ENCODE measurements at places on chromosomes 4 and X.

DNA sequence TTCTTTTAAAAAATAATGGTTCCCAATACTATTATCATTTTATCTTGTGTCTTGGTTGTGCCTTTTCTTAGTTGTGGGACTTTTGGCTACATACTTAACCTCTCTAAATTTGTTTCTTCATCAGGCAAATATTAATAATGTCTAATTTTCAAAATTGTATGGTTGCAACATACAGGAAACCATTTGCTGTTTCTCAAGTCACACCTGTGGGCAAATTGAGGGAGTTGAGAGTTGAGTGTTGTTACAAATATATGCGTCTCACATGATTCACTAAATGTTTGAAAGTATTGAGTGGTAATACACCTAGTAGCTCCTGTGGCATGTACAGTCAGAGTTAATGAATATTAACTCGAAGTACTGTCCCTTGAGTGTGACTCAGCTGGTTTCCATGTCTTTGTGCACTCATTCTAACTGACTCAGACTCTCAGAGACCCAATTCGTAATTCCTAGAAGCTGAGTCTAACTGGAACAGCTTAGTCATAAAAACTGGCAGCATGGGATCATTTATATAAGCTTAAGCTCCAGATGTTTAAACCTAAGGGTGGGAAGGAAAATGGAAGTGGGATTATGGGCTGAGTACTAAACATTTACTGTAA is 802.4 kb downstream of the TRIML1 start:
- DNase-seq: no peak

DNA sequence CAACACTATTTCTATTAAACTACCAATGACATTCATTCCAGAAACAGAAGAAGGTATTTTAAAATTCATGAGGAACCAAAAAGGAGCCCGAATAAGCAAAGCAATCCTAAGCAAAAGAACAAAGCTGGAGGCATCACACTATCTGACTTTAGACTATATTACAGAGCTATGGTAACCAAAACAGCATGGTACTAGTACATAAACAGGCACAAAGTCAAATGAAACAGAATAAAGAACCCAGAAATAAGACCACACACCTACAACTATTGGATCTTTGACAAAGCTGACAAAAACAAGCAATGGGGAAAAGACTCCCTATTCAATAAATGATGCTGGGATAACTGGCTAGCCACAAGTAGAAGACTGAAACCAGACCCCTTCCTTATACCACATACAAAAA is 122.3 kb downstream of the ITIH6 start:
- no peak for DNase-seq

- no peak for DNase-seq
Observed at GRCh38 chr4:172975651-172976229, 192.9 kb upstream of the GALNT7 start.

DNA sequence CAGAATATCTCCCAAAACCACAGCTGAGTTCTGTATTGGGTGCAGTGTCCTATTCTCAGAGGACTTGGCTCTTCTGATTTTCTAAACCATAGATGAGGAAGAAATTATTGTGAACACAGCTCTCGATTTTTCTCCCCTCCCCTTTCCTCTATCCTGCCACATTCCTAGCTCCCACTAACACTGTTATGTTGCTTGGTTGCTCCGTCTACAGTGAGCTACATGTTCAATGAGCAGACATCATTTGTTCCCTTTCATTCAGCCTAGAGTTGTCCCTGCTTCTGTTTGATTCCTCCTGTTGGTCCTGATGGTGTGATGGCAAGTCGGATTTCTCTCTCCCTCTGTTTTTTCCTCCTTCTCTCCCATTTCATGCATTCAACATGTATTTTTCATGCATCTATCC is 65.9 kb downstream of the DIPK2B start:
- no peak for DNase-seq

GRCh38 chr4:38516190-38516589 is 147.8 kb upstream of the KLF3 start:
- DNase-seq: no peak

- DNase-seq: no peak
Observed at GRCh38 chr4:154189346-154189745, 302.3 kb downstream of the DCHS2 start.

DNA sequence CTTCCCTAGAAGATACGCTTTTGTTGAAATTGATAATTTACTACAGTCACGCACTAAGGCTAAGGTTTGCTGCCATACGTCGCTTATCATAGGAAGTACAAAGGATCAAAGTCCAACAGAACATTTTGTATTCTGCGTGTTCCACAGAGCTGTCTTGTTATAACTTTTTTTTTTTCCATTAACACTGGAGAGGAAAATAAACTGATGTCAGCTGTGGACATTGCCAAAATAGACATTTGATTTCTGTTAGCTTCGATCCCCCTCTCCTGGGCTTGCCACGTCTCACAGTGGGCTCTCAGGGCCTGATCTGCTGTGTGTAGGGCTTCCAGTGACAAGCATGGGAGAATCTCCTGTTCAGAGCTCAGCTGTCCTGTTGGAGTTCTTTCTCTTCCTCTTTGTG is 93.3 kb downstream of the SPATA18 start:
- DNase-seq: no peak

GRCh38 chrX:43333543-43333942 is 322.6 kb upstream of the MAOA start:
- no peak for DNase-seq

- DNase-seq: no peak
Observed at GRCh38 chr4:78566834-78567499, 15.4 kb downstream of the ANXA3 start.

- no peak for DNase-seq
Observed at GRCh38 chr4:146107587-146108240, 67.8 kb upstream of the LSM6 start.

DNA sequence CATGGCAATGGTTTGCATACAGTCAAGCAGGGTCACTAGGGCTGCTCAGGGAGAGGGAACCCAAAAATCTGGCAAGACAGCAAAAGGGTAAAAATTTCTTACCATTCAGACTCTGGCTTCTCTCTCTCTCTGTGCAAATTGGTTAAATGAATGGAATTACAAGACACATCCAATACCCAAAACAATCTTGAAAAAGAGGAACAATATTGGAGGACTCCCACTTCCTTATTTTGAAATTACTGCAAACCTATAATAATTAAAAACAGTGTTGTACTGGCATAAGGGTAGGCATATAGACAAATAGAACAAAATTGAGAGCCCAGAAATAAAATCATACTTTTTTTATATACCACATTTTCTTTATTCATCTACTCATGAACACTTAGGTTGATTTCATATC is 24.1 kb downstream of the ETDA start:
- no peak for DNase-seq

- DNase-seq: no peak
Observed at GRCh38 chr4:146282657-146283056, 68.3 kb downstream of the REELD1 start.

DNA sequence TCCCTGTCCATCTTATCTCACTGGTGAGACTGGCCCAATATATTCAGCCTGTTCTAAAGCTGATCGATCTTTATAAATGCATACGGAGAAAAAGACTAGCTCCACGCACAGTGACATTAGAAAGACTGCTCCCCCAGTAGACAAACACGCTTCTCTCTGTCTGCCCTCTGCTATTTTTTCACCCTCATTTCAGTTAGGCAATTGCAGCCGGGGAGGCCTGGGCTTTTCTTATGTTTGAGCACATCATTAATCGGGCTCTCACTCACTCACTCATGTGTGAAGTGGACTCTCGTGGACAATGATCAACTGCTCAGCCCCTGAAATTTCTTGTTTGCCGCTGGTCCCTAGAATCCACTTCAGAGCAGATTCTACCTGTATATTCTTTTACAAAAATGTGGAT is 824.7 kb upstream of the TENM3 start:
- DNase-seq: no peak

DNA sequence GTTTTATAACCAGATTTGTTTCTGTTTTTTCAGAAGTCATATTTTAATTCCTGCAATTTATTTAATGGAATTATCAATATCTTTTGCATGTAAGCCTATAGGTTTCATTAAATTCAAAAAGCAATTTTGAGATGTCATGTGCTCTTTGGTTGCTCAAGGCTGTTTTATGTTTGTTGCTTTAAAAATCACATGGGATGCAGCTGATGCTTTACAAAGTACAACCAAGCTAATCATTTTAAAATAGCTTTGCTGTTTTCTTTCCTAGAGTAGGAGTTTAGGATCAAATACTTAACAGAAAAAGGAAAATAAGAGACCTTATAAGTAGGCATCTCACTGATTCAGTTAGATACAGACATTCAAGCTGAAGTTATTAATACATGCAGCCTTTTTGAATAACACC is 11.3 kb downstream of the CPEB2 start:
- DNase-seq: no peak

- DNase-seq: no peak
Observed at GRCh38 chr4:113633467-113633866, 128.1 kb downstream of the CAMK2D start.

Measured in activated CD4-positive, alpha-beta T cell treated with anti-CD3 and anti-CD28 coated beads, Interleukin-2, amount 50 U/mL, for 24 hours (primary cell).